ENCODE measurements at places on chromosomes 2 and 18.

DNA sequence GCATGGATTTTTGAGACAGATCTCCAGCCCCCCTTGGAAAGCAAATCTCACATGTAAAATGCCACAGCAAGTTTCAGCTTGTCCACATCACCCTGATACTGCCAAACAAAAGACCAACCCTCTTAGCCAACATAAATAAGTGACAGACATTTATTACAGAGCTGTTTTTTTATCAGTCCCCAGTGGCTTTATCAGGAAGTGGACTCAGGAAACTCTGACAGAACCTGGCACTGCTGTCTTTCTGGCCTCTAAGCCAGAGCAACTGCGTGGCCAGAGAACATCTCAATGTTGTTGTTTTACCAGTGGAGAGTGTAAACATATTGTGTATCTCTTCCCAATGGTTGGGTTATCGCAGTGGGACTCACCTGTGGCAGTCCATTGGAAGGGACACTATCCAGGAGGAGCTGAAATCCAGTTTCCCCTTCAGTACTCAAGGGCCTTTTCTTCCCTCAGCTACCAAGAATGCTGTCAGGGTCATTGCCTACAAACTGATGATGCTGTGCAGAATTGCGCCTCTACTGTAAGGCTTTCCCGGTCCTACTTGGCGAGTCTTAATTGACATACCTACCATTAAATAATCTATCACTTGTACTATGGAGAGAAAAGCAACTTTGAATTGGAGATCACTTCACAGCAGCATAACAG, 22.0 kb downstream of the SLC14A1 start:
- DNase-seq = no peak

- DNase-seq = no peak
Measured at GRCh38 chr2:17813010-17813741, 3.1 kb upstream of the MSGN1 start.

- DNase-seq = no peak
Measured at GRCh38 chr2:69007603-69008002, 5.4 kb upstream of the ANTXR1 start.

DNA sequence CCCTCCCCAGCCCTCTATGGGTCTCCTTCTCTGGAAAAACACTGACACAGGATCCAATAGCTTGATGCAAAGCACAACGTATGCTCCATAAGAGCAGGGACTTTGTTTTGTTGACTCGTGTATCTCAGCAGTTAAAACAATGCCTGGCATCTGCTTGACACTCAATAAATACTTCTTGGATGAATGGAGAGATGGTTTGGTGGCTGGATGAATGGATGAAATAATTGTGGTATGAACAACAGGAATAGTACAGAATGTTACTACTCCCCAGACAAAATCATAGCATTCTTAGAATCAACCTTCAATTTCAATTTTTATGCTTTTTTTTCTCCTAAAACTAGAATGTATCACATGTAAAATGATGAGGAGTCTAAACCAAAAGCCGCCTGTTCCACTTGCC, 57.4 kb downstream of the KCNE4 start:
- DNase-seq = no peak

- DNase-seq = no peak
Measured at GRCh38 chr2:167388497-167388896, 500.2 kb downstream of the XIRP2 start.

- no peak for DNase-seq
Measured at GRCh38 chr2:168997118-168997521, 34.0 kb downstream of the ABCB11 start.

- DNase-seq = no peak
Measured at GRCh38 chr18:66046032-66046602, 295.3 kb downstream of the CDH7 start.

- DNase-seq = no peak
Measured at GRCh38 chr2:138831691-138832090, 51.5 kb upstream of the NXPH2 start.

GRCh38 chr2:238403632-238404405, 22.9 kb upstream of the ASB1 start:
- no peak for DNase-seq

DNA sequence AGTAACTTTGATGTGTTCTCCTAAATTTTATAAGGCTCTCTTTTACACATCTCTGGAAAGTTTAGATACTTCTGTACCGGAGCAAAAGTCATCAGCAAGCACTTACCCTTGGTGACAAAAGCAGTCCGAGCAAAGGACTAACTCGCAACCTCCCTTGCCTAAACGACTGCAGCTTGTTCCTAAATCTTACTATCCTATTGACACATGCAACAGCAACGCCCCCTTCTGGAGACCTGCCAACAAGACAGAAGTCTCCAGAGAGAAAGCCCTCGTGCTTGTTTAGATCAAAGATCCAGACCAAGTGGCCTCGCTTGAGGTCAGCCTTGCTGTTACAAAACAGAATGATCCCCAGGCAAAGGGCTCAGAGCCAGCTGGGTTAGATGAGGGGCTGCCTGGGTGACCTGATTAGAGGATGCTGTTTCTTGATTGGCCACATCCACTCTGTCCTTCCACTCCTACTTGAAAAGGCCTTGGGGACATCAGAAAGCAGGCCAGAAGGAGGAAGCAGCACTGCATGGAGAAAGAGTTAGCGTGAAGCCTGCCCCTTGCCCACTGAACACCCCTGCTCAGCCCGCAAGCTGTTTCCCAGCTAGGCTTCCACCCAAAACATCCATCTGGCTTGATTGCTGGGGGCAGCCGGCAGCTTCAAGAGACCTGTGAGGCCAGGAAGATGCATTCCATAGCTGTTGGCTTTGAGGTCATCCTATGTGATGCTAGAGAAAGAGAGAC, 94.3 kb downstream of the HNRNPLL start:
- DNase-seq = peak; percentile 92

GRCh38 chr18:74146756-74147155, 878 bp downstream of the FBXO15 start:
- DNase-seq = no peak

GRCh38 chr2:57855212-57855611, 191.4 kb upstream of the VRK2 start:
- DNase-seq = no peak

GRCh38 chr2:210099940-210100339, 71.3 kb downstream of the KANSL1L start:
- DNase-seq = no peak

GRCh38 chr2:14654835-14655282, 22.3 kb downstream of the LRATD1 start:
- DNase-seq = no peak

- no peak for DNase-seq
Measured at GRCh38 chr2:101823347-101823791, 125.9 kb downstream of the MAP4K4 start.

DNA sequence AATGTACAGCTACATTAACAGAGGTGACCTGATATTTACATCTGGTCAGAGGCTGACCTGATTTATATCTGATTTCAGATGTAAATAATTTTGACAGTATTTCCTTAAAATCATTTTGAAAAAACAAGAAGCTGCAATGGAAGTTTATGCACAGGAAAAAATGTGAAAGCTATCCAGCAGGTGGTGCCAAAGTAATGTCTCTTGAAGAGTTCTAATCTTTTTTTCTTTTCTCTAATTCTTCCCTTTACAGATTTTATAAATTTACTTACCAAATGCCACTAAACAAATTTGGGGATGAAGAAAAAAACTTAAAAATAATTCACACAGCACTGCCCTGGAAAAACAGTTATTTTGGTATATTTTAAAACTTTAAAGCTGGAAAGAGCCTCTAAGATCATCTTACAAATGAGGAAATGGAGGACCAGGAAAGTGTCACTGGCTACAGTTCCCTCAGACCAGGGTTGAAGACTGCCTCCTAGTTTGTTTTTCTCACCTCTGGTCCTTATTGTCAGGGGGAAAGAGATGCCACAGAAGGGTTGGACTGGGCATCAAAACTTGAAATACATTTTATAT, 16.4 kb upstream of the FBLN7 start:
- no peak for DNase-seq

DNA sequence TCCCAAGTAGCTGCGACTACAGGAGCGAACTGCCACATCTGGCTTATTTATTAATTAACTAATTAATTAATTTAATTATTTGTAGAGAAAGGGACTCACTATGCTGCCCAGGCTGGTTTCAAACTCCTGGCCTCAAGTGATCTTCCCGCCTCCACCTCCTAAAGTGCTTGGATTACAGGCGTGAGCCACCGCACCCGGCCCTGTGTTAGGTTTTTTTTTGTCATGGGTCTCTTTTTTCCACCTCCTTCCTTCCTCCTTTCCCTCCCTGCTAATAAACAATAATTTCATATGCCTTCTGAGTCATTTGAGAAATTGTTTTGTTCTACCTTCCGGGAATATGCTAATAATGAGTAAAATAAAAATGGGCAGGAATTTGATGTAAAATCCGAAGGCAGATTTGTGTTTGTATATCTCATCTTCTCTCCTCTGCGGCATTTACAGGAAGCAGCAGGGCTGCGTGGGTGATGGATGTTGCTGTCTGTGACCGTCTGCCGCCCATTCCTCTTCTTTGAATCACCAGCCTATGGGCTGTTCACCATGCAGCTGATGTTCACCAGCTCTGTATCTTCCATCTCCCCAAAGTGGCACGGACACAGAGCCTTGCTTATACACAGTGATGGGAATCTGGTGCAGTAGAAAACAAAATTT, 89.9 kb downstream of the ACSL3 start:
- no peak for DNase-seq

- no peak for DNase-seq
Measured at GRCh38 chr18:23824240-23824639, 135.0 kb downstream of the LAMA3 start.

DNA sequence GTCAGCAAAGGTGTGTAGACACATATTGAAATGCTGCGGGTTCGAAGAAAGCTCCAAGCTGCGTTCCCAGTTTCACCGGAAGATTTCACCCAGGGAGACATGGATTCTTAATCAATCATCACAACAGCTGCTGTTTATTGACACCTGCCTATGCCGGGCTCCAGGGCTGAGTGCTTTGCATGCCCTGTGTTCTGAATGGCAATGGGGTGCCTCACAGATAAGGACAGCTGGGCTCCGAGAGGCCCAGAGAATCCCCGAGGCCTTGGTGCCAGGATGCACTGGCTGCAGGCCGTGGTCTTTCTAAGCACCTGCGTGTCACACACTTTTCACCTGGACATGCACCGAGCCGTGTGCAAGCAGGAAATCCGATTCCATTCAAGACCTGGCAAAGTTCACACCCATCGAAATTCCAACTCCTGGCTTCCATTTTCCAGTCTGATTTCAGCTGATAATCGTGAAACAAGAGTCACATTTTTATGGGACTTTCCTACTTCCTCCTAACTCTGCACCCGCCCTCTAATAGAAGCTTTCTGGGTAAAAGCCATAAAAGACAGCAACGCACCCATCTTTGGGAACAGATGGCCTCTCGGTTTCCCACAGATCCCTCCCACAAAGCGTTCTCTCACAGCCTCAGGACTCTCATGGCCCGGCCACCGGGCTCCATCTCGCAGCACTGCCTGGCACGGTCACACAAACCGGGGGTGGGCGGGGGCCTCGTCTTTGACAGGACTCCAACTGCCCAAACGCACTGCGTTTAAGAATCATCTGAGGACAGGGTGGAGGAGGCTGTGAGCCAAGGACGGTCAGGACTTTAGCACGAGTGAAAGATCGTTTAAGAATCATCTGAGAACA, 245.6 kb upstream of the SALL3 start:
- no peak for DNase-seq

GRCh38 chr18:79047556-79048244, 21.5 kb upstream of the ATP9B start:
- no peak for DNase-seq

All from omental fat pad (tissue), 4 donors.